ENCODE measurements at places on chromosomes 16 and 17.

GRCh38 chr16:6600167-6600566 lies 732.5 kb upstream of the RBFOX1 start:
- ATAC-seq: no peak

- no peak for ATAC-seq
These were observed 448.0 kb downstream of the SLC39A11 start for GRCh38 chr17:72644492-72644891.

DNA sequence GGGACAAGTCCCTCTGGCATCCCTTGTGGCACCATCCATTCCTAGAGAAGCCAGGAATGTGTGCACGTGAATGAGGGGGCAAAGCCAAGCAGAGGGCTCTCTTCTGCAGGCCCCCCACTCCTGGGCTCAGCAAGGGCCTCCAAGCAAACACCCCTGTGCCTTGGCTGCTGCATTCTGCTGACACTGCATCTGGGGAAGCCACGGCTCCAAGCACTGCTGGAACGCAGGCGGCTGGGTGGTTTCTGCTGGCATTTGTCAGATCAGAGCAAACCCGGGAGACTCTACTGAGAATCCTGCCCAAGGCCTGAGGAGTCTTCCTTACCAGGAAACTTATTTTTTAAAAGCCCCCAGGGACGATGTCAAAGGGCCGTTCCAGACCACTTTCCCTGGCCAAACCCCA lies 23.3 kb downstream of the ATP6V0D1 start:
- ATAC-seq: no peak

GRCh38 chr16:12262454-12263180 lies 286.1 kb downstream of the SNX29 start:
- no peak for ATAC-seq

- ATAC-seq: no peak
These were observed 50.8 kb upstream of the KLHDC4 start for GRCh38 chr16:87816507-87817100.

DNA sequence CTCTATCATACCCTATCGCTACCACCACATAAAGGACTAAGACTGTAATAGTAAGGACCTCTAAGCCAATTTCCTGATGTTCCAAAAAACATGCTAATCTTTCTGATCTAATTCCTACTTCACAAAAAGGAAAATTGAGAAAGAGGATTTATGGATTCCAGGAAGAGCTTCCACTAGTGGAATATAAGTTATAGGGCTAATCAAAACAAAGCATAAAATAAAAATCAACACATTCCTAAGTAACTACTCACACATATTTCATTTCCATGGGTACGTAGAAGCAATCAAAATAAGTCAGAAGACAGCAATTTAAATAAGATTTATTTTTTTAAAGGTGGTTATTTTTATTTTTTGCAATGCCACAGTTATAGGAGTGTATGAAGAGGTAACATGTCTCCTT lies 12.4 kb downstream of the CCDC43 start:
- no peak for ATAC-seq

DNA sequence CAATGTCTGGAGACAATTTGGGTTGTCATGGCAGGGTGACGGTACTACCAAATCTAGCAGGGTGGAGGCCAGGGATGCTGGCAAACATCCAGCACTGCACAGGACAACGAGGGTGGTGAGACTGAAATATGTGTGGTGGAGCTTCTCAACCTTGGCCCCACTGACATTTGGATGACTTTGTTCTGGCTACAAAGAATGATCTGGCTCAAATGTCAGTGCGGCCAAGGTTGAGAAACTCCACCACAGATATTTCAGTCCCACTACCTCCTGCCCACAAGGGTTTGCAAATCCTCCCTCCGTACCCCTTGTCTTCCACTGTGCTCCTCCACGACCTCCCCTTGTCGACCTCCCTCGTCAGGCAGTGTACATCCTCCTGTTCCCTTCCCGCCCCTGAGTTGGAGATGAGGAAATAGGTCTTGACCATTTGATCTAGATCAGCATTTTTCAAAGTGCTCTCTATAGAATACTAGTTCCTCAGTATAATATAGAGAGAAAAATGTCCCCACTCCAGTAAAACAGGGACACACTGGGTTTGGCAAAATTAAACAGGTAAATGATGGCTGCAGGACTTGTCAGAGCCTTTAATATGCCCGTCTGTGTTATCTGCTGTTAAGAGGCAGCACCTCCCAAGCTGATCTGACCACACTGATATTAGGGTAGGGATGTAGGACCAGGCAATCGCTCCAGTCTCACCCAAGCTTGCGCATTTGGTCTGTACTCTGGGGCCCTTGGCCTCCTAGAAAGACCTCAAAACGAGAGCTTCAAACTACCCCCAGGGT lies 6.8 kb downstream of the OSGIN1 start:
- ATAC-seq: no peak

- ATAC-seq: no peak
These were observed 32.4 kb upstream of the METTL9 start for GRCh38 chr16:21566891-21567414.

GRCh38 chr17:34762078-34762477 lies 182.7 kb downstream of the TMEM132E start:
- no peak for ATAC-seq

DNA sequence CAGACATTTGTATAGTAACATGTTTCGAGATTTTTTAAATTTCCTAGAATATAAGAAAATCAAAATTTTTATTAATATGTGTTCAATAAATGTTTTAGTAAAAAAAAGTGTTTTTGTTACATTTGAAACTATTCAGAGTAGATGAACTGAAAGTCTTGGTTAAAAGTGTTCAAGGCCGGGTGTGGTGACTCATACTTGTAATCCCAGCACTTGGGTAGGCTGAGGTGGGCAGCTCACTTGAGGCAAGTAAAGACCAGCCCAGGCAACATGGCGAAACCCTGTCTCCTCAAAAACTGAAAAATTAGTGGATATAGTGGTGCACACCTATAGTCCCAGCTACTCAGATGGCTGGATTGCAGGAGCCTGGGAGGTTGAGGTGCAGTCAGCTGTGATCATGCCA lies 16.8 kb upstream of the PHKG2 start:
- ATAC-seq: peak; percentile 51

- no peak for ATAC-seq
These were observed 60.0 kb downstream of the HS3ST3B1 start for GRCh38 chr17:14360856-14361255.

DNA sequence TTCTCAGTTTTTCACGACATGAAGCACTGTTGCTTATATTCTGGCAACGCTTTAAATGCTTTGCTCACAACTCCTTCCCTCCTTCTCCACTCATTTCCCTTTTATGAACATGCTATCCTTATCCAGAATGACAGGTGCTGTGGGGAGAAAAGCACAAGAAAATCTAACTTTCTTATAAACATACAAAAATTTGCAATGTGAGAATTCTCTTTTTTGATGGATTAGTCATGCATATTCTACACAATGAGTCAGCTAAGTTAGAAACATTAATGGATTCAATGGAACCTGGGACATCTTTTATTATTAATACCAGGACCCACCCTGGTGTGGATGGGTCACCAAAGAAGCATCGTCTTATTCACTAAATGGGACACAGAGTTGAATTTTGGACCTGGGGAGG lies 234.6 kb upstream of the CDH5 start:
- ATAC-seq: no peak

DNA sequence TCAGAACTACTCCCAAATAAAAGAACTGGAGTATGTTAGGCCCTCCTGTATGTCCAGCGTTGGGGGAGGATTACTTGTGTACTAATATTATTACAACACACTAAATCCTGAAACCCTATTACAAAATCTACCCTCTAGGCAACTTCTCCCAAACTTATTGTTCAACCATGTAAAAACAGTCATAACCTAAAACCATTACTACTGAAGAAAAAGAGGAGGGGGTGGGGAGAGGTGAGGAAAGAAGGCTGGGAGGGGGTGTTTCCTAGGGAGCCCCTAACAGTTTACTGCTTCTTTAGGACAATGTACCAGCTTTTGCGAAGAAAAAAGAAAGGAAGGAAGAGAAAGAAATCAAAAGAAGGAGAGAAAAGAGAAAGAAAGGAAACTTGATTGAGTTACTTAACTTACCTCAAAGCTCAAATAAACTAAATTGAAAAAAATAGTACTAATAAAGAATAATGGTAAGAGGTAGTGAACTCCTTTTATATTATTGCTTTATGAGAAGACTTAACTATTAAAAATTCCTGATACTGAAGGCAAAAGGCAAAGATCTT lies 2.3 kb downstream of the SALL1 start:
- ATAC-seq: no peak

- ATAC-seq: no peak
These were observed 985 bp upstream of the ZNF213 start for GRCh38 chr16:3133844-3134243.

GRCh38 chr16:52128361-52128760 lies 418.6 kb downstream of the TOX3 start:
- no peak for ATAC-seq

GRCh38 chr16:47574091-47575054 lies 113.2 kb downstream of the PHKB start:
- peak; percentile 80 for ATAC-seq

DNA sequence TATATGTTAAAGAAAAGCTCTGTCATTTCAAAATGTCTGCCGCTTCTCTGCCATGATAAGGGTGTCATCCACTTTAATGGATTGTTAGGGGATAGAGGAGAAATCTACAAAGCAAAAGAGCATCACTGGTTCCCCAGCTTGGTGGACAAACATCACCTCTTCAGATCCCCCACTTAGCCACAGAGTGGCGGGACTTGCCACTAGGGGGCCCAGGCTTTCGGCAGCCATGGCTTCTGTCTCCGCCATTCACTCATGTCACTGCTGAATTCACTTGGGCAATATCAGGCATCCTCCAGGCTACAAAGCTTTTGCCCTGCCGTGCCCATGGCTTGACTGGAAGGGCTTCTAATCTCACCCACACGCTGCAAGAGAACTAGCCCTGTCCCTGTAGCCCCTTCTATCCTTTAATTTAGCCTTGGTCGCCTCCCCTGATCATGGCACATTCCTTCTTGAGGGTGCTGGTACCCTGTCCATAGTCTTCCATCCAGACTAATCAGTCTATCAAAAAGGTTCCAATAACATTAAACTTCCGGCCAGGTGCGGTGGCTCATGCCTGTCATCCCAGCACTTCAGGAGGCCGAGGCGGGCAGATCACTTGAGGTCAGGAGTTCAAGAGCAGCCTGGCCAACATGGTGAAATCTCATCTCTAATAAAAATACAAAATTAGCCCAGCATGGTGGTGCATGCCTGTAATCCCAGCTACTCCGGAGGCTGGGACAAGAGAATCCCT lies 34.7 kb downstream of the SBK1 start:
- ATAC-seq: peak; percentile 95
